ENCODE measurements at places on chromosomes 3 and 15. TPM values are rescaled to one million over a fixed set of nuclear protein-coding genes. Genes with fewer than 3 reads are reported as not detected.

- DNase-seq: peak; percentile 77
Measured at GRCh38 chr3:99783011-99783573, 34.6 kb upstream of the CMSS1 start.

DNA sequence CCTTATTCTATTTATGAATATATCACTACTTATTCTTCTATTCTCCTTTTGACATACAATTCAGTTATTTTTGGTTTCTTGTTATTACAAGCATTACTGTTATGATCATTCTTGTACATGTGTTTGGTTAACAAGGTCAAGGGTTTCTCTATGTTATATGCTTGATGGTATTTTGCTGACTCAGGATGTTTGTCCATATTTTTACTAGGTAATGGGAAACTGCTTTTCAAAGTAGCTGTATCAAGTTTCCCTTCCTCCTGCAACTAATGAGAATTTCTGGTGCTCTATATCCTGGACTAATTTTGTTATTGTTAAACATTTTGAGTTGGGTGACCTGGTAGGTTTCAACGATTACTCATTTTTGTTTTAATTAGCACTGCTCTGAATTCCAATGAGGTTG, 841.0 kb downstream of the OTOL1 start:
- DNase-seq: no peak

- DNase-seq: no peak
Measured at GRCh38 chr3:135944831-135945230, 20.7 kb upstream of the PPP2R3A start.

GRCh38 chr3:52269776-52270175, 8.7 kb downstream of the WDR82 start:
- DNase-seq: no peak

GRCh38 chr15:80414546-80415357, 10.6 kb downstream of the ARNT2 start:
- DNase-seq: no peak

- DNase-seq: no peak
Measured at GRCh38 chr15:85525755-85526154, 145.4 kb downstream of the AKAP13 start.

GRCh38 chr3:70042641-70043040, 43.1 kb downstream of the SAMMSON start:
- DNase-seq: no peak

The C3orf52 gene
- 20.7 TPM for total RNA-seq

- no peak for DNase-seq
Measured at GRCh38 chr3:162704238-162704637, 1207.6 kb downstream of the OTOL1 start.

DNA sequence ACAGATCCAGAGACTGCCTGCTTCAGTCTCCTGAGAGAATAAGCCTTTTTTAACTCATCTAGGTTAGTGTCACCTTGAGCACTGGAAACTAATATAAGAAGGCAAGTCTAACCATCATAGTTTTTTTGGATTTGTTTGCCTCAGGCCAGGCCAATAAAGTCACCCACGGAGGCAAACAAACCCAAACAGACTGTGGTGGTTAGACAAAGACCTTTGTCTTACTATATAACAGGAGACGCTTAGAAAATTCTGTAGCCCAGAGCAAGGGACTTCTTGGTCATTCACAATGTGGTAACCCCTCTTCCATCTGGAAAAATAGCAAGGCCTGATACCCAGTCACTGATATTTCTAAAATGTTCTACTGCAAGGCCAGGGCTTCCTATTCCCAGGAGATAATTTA, 45.3 kb upstream of the PPP2R3A start:
- no peak for DNase-seq

GRCh38 chr15:77036537-77037387, 34.1 kb downstream of the TSPAN3 start:
- DNase-seq: no peak

The FSTL1 gene
- total RNA-seq: 161 TPM

- no peak for DNase-seq
Measured at GRCh38 chr3:9170851-9171160, 78.6 kb downstream of the SRGAP3 start.

DNA sequence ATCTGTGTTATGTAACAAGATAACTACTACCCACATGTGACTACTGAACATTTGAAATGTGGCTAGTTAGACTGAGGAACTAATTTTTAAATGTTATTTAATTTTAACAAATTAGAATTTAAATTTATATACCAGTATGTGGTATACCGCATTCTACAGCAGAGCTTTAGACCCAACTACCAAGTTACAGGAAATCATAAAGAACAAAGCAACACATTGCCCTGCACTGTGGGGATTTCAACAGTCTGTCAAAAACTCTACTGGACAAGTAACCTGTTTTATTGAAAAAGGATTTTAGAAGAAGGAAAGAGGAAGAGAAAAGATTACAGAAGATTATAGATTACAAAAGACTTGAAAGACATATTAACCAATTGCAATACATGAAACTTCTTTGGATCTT, 64.9 kb downstream of the DPH6 start:
- no peak for DNase-seq

DNA sequence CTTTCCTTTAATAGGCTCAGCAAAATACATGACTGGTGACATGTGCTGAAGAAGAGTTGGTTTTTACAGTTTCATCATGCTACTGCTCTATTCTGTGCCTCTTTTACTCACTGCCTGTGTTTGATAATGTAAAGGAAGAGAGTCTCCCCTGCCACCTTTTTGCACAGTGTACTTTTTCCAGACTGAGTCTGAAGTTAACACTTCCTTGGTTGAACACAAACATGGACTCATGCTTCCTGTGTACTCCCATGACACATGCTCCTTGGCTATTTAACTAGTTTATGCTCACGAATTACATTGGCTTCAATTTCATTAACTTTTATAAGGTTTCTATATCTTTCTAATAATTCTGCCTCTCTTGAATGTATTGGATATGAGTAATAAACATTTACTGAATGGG, 396.1 kb downstream of the VGLL3 start:
- no peak for DNase-seq

DNA sequence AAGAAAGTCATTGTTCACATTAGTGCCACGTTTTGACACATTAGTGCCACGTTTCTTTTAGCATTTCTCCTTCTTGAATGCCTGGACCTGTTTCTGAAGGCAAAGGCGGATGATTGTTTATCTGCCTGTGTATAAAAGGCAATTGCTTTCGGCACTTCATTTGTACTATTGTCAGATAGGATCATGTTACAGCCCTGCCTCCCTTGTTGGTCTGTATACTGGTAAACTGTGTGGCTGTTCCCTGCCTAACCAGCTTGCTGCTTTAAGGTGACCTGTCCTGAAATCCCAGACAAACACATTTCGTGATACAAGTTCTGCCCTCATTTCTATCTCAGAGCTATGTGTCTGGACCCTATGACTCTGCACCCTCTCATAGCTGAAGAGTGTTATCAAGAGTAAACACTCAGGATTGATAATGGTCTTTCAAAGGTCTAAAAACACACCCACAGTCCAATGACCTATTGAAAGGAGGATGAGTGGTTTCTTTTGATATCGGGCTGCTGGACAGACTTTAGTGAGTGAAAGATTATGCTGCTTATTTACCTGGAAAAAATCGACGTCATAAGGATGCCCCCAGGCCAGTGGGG, 276.3 kb upstream of the MCTP2 start:
- no peak for DNase-seq

- DNase-seq: no peak
Measured at GRCh38 chr15:67186226-67186649, 68.2 kb downstream of the AAGAB start.

The HRG gene
- under 0.01 TPM for total RNA-seq

The ZFAND6 gene
- total RNA-seq: 54.8 TPM

The OCA2 gene
- 0.33 TPM for total RNA-seq

DNA sequence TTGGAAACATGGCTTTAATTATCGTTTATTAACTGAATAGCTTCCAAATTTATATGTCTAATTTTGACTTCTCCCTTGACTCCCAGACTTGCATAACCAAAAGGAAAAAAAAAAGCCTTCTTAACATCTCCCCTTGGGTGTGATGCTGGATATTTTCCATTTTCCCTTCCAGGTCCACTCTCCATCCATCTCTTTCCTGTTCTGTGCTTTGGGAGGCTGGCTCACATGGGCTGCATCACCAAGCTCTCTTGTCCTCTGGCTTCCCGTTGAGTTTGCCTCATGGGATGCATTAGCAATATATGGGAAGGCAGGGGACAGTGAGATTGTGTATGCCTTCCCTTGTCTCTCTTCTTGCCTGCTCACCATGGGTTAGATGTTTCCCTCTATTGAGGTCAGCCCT, 77.8 kb upstream of the FAM98B start:
- DNase-seq: no peak

DNA sequence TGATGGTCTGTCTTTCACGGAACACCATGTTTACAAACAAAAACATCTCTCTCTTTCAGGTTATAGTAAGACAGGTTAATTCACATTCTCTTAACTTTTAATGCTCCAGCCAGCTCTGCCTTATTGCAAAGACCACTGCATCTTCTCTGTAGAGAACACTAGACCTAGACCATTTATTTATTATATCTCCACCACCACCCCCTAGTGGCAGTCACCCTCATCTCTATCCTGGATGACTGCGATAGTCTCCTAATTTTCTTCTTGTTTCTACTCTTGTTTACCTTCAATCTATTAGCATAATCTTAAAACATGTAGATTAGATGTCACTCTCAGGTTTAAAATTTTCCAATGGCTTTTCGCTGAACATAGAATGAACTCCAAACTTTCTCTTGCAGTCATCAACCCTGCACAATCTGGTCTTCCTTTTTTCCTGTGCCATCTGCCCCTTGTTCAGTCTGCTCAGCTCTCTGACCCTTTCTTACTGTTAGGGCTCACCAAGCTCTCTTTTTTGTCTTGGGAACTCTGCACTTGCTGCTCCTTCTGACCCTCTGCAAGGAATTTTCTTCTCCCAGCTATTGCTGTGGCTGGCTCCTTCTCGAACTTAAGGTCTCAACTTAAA, 155.6 kb downstream of the SQOR start:
- peak; percentile 6 for DNase-seq

- peak; percentile 25 for DNase-seq
Measured at GRCh38 chr3:178352326-178353005, 183.8 kb upstream of the KCNMB2 start.

DNA sequence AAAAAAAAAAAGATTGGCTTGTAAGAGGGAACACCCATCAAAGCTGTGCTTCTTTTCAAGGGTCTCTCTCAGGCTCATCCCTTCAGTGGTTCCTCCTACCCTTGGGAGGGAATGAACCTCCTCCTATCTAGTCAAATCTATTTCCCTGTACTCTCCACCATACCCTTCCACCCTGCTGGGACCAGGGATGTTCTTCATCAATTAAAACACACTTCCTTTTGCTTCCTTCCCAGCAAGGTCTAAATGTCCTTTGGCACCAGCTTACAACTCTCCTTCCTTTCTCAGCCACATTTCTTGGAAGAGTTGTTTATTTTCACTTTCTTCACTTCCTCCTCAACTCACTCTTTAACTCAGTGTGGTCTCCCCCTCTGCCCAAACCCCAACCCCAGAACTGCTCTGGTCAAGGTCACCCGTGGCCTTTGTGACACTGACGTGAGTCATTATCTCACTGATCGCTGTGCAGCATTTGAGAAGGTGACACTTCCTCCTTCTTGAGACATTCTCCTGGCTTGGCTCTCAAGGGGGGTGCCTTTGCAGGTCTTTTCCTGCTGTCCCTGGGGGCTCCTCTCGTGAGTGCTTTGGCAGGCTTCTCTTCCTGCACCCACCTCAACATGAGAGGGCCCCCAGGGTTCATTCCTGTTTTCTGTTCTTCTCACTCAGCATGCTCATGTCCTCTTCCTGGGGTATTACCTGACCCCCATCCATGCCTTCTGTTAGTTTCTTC, 210.5 kb upstream of the TLE3 start:
- no peak for DNase-seq

DNA sequence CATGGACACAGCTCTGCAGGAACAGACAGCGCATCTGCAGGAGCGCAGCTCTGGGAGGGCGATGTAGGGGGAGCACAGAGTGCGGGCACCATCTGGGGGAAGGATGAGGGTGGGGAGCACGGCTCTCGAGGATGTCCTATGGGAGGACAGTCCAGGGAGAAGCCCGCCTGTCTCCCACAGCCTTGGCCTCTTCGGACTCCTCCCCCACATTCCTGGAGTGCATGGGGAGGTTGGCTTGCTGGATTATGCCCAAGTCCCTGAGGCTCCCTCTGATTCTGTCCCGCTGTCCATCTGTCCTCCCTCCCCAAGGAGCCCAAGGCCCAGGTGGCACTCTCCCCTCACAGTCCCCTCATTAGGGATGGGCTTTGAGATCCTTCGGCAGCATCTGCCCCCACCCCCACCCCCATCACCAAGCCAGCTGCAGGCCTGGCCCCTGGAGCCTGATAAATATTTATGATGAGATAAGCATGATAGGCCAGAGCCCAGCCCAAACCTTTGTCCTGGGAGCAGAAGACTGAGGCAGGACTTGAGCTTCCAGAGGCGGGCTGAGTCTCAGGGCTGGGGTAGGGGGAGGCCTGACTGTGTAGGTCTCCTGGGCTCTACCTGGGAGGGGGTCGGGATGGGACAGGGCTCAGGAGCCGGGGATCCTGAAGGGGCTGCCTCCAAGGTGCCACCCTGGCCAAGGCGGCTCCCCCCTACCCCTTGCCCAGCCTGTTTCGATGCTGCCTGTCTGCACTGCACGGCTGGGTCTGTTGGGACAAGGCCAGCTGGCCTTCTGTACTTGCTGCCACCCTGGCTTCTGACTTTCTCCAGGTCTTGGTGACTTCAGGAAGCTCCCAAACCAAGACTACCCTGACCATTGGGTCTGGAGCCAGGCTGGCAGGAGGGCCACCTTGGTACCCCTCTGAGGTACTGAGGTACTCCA, 28.6 kb upstream of the SEMA3F start:
- no peak for DNase-seq

DNA sequence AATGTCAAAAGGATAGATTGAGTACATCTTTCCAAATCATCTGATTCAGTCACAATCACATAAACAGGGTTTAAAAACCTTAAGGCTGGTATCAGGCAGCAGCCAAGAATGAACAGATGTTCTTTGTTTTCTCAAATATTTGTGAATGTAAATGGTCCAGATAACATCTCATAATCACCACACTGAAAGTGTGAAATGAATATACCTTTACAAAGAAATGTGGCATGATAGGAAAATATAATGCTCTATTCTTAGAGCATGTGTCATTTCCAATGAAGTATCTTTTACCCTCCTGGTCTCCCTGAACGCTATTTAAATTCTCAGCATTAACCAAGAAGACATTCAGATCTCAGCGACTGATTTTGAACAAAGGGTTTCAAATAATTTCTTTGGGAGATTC, 8.8 kb upstream of the ACTC1 start:
- DNase-seq: peak; percentile 56

The DLEC1 gene
- 0.17 TPM for total RNA-seq

- no peak for DNase-seq
Measured at GRCh38 chr3:194075088-194075615, 60.8 kb upstream of the HES1 start.

The PYGO1 gene
- total RNA-seq: 5.8 TPM

- DNase-seq: no peak
Measured at GRCh38 chr3:151268267-151269235, 9.8 kb downstream of the P2RY14 start.

The GOLGA6L7 gene
- total RNA-seq: not detected

DNA sequence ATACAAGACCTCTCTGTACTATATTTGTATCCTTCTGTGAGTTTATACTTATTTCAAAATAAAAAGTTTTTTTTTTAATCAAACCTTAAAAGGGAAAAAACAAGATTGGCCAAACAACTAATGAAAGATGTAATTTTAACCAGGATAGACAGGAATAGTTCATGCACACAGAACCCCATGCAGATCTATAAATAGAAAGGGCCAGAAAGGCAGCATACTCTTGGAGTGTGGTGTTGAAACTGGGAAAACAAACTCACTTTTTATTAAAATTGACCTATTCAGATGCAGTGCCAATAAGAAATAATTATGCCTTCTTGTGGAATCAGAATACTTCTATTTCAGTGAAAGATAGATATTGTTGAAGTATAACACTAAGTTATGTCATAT, 204.6 kb downstream of the PLCL2 start:
- no peak for DNase-seq
